ENCODE measurements at places on chromosomes 16 and 17.
A peak's percentile ranks its signal among the peaks of the same experiment; 100 is the strongest.

- no peak for DNase-seq
These were observed 36.0 kb upstream of the SREBF1 start for GRCh38 chr17:17872547-17873345.

DNA sequence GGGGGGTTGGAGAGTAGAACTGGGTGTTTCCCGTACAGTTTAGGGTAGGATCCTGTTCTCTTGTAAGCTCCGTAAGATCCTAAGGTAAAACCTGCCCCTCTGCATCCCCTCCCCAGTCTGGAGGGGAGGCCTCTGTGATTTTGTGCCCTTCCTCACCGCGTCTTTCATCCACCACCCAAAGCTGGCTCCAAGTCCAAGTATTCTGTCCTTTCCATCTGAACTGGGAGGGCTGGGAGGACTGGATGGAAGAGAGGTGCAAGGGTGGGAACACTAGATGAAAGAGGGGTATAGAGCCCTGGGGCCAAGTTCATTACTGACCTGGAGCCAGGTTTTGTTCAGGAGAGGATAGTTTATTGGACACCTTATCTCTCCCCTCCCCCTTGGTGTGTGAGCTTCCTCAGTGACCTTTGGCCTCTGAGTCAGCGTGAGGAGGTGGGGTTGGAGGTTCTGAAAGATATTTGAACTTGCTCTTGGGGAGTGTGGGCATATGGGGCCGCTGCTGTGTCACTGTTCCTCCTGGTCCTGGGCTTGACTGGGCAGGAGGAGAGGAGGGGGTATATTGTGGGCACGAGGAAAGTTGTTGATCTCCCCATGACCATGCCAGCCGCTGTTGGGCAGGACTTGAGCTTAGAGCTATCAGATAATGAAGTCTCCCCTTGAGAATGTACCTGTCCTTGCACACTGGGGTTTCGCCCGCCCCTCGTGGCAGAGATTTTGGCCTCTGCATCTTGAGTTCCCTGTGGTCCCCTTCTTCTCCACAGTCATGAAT is 1.6 kb downstream of the LASP1 start:
- DNase-seq, result peak; percentile 50

DNA sequence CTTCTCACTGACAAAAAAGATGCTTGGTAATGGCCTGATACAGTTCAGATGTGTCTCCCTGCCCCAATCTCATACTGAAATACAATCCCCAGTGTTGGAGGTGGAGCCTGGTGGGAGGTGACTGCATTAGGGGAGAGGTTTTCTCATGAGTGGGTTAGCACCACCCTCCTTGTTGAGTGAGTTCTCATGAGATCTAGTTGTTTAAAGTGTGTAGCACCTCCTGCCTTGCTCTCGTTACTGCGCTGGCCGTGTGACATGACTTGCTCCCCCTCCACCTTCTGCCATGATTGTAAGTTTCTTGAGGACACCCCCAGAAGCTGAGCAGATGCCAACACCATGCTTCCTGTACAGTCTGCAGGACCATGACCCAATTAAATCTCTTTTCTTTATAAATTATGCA is 5.0 kb downstream of the TSR1 start:
- peak; percentile 25 for DNase-seq

DNA sequence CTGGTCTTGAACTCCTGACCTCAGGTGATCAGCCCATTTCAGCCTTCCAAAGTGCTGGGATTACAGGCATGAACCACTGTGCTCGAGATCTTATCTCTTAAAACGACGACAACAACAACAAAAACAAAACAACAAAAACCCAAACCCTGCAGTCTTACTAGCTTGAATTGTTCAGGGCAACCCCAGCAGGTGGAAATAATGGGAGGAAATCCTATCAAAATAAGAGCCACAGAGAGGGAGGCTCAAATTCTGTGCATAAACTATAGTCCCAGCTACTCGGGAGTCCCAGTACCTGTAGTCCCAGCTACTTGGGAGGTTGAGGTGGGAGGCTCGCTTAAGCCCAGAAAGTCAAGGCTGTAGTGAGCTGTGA is 16.5 kb upstream of the ATP6V0A1 start:
- DNase-seq, result peak; percentile 16

DNA sequence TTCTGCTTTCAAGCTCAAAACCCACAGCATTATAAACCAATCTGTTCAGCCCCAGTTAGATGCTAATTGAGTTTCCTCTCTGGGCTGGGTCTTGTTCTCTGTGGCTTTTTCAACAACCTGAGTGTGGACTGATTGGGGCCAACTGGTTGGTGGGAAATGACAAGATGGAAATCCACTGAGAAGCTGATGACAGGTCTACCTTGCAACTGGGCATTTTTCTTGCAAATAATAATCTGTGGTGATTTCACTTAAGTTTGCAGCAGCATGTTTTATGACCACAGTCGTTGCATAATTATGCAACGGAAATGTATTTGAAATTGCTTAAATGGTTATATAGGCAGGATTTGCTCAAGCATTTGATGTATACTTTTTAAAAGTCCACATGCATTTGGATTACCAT is 69.9 kb downstream of the AKAP1 start:
- no peak for DNase-seq

GRCh38 chr17:48728232-48729231 is at the start of gene HOXB13:
Gene HOXB13 (minus strand): TSS chr17:48728750. CDS start chr17:48728593, 157 bp downstream.
- DNase-seq, result peak; percentile 57

GRCh38 chr17:72401883-72402726 is 281.3 kb downstream of the SOX9 start:
- DNase-seq, result no peak

GRCh38 chr17:82272495-82273326 is 789 bp downstream of the CSNK1D start:
- DNase-seq, result peak; percentile 71

GRCh38 chr17:80064696-80065095 is 28.3 kb downstream of the CCDC40 start:
- DNase-seq, result no peak

Data from NCI-H82 (cell line).